ENCODE measurements at places on chromosomes 13 and 19. TPM values are rescaled to one million over a fixed set of nuclear protein-coding genes. Genes with fewer than 3 reads are reported as not detected.

DNA sequence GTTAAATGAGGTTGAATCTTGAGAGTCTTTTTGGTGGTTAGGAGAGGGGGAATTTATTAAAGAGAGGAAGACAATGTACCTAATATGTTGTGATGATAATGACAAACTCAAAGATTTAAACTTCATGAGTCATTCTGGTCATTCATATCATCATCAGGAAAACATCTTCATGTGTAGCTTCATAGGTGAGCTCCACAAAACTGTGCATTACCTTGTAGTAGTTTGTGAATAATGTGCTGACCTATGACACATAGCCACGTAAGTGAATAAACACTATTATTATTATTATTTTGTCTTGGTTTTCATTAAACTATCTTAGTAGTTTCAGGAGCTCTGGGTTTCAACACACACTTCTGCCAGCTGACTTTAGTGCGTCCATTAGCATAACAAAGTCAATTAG is 997 bp upstream of the GPC6 start:
- no peak for DNase-seq

DNA sequence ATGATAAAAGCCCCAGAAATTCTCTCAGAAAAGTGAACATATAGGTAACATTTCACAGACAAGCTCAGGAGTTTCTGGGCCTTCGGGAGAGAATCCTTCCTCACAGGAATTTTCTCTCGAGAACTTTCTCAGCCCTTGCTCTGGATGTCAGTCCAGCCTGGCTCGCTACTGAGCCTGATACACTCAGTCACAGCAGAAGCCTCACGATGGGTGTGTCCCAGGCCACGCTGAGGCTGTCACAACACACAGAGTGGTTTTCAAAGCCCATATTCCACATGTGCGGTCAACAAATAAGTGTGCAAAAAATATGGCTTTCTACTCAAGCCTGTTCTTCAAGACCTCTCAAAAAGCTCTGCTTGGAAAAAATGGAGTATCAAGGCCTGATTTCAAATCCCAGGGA is 31.5 kb upstream of the MEDAG start:
- DNase-seq: no peak

GRCh38 chr13:27170221-27170515 is 1.4 kb downstream of the USP12 start:
- no peak for DNase-seq

- DNase-seq: no peak
These were observed 13.7 kb upstream of the SIGLEC10 start for GRCh38 chr19:51431124-51431523.

CNOT3 gene
- total RNA-seq: 4.9 TPM

DNA sequence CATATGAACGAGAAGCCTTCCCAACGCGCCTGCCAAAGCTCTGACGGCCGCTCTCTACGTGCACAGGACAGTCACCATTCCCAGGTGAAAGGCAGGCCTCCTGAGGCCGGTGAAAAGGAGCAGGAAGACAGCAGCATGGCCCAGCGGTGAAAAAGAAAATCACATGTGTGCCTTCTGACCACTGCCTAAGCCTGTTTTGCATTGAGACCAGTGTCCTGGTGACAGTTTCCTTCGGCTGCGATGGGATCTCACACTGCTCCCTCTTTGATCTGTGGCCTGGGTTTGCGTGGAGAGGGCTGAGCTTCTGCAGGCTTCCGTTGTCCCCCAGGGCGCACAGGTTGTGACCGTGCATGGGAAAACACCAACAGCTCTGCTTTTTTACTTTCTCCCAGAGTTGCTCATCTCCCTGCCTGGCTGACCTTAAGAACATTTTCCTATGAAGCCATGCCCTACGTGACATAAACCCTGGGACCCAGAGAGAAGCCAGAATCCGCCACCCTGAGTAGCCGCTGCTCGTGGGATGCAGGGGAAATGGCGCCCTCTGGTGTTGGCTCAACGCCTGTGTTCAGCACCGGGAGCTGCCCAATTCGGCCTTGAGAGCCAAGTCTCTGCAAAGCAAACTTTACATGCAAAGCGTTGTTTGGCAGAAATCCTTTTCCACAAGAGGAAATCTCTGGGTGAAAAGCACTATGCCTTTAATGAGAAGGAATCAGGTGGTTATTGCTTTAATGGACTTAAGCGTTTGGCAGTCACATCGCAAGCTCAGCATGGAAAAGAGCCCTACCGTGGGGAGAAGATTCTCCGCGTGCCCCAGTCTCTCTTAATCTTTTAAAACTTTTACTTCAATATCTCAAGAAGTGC is 112.2 kb upstream of the GPR12 start:
- peak; percentile 54 for DNase-seq

GRCh38 chr13:26186995-26187394 is 35.1 kb downstream of the RNF6 start:
- DNase-seq: no peak

KEAP1 gene
- 72.1 TPM for total RNA-seq

RASGRP4 gene
- total RNA-seq: not detected

DNA sequence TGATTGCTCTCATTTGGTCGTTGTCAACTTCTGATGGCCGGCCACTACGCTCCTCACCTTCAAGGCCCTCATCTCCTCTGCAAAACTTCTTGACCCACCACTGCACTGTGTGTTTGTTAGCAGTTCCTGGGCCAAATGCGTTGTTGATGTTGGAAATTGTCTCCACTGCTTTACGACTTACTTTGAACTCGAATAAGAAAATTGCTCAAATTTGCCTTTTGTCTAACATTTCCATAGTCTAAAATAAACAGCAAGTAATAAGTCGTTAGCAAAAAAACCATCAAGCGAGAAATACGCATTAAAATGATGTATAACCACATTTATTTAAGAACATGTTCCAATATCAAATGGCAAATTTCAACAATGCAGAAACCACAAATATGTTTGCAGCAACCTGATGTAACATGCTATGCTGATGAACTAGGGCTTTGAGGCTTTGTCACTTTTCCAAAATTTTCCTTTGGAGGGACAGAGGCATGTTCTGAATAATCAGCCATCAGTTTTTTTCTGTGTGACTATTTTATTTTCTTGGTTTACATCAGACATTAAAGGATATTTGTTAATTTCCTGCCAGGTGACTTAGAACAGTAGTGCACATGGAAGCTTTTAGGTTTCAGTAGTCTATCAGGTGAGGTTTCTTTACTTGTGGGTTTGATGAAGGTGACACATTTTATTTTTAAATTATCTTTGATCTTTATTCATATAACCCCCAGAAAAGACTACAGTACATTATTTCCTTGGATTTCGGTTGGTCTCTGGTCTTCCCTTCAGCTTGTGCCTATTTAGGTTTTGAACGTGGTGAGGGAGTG is 74.7 kb upstream of the TEX29 start:
- no peak for DNase-seq

CEBPG gene
- 26.3 TPM for total RNA-seq

- DNase-seq: no peak
These were observed 2.3 kb upstream of the CARM1 start for GRCh38 chr19:10868872-10869547.

DNA sequence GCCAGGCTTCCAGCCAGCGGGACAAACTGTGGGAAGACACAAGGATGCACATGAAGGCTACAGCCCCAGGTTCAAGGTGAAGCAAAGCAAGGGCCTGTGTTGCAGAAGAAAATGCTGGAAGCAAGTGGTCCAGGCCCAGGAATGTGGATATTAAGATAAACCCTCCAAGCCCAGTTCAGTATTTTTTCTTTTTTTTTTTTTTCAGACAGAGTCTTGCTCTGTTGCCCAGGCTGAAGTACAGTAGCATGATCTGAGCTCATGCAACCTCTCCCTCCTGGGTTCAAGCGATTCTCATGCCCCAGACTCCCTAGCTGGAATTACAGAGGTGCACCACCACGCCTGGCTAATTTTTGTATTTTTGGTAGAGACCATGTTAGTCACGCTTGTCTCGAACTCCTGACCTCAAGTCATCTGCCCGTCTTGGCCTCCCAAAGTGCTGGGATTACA is 4.4 kb downstream of the PRDX2 start:
- no peak for DNase-seq

CGB8 gene
- total RNA-seq: not detected

- no peak for DNase-seq
These were observed 6.9 kb downstream of the GYS1 start for GRCh38 chr19:48986211-48986610.

GRCh38 chr13:100098445-100099116 is 9.7 kb downstream of the PCCA start:
- no peak for DNase-seq

- DNase-seq: no peak
These were observed 9.9 kb downstream of the ZNF114 start for GRCh38 chr19:48279747-48280146.

DNA sequence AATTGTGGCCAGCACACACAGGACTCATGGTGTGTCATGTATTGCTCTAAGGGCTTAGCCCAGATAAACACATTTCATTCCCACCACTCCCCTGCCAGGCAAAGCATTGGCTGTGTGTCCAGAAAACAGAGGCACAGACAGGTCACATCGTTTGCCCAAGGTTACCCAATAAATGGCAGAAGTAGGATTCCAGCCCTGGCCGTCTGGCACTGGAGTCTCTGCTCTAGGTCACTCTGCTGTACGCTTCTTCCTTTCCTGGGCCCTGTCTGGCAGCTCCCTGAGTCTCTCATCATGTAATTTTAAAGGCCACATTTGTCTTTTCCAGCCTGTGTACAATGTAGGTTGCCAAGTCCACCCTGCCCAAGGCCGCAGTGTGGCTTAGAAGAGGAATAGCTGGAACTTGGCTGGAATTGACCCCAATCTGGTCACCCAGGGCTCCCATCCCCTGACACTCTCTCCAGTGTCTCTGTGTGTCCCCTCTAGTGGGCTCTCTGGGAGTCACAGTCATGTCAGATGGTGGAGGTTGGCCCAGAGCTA is 264.5 kb upstream of the TSHZ3 start:
- no peak for DNase-seq

DNA sequence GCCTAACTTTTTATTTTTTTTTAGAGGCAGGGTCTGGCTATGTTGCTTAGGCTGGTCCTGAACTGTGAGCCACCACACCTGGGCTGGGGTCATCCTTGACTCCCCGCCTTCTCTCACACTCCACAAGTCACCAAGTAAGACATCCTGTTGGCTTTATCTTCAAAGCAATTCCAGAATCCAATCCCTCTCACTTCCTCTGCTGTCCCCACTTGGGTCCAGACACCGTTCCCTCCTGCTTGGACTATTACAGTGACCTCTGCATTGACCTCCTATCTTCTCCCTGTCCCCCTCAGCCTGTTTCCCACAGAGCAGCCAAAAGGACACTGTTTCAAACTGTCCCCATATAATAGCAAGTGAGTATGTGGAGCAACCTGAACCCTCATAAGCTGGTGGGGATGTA is 4.7 kb upstream of the GNG8 start:
- DNase-seq: no peak

- DNase-seq: no peak
These were observed 2.9 kb downstream of the CEBPG start for GRCh38 chr19:33376423-33376822.

All from dermis microvascular lymphatic vessel endothelial cell (primary cell).